ENCODE measurements at places on chromosomes 6 and 20.
A peak's percentile ranks its signal among the peaks of the same experiment; 100 is the strongest.

DNA sequence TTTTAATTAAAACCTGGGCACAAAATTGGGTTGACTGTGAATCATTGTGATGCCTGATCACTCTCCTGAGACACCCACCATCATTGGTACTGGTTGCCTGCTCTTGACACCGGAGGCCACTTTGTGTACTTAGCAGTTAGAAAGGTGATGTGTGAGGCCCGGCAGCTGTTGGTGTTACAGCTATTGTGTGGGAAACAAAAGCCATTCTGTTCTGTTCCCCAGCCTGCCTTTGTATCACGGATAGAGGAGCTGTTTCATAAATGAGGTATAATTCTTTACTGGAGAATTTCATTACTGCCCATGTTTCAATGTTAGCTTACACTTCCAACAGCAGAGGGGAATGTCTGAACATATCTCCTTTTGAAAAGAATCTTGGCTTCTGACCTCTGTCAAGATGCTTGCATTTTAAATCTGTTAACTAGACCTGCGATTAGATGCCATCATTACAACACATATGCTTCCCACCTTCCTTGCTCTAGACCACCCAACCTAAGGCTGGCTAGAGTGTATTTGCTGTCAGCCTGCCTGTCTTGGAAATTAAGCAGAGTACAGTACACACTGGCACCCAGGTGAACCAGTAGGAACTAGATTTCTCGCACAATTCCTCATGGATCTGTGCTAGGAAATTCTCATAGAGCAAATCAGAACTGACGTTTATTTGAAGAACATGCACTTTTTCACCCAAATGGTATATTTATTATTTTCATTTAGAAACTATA is 142.4 kb upstream of the INSM1 start:
- DNase-seq: no peak

GRCh38 chr20:63134201-63134612 is 81.7 kb downstream of the YTHDF1 start:
- no peak for DNase-seq

DNA sequence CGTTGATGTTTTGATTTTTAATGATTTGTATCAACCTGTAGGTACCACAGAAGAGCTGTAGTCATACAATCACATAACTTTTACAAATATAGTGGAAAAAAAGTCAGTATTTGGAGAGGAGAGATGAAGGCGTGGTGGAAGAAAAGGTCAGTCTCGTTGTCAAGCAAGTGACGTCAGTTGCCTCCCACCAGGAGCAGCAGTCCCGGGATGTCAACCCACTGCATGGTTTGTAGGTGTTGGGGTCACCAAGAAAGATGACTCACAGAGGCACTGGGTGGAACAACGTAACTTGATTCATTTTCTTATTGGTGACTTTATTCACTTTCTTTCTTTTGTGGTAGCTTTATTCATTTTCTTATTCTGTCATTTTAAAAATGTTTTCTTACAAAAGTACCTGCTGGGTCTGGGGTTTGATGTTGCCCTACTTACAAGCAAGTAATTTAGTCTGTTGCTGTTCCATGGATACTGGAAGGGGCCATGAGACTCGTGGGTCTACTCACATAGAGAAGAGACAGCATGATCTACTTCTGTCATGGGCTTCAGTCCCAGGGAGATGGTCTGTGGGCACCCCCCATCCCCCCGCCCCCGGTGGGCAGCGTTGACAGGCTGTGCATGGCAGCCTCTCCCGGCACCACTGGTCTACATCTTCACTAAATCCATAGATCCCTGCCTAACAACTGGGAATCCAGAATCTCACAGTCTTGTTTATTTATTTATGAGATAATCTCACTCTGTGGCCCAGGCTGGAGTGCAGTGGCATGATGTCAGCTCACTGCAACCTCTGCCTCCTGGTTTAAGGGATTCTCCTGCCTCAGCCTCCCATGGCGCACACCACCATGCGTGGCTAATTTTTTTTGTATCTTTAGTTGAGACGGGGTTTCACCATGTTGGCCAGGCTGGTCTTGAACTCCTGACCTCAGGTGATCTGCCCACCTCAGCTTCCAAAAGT is 36.4 kb upstream of the SYNJ2 start:
- peak; percentile 40 for DNase-seq

- DNase-seq: no peak
Measured at GRCh38 chr6:104312851-104313250, 546.9 kb downstream of the HACE1 start.

DNA sequence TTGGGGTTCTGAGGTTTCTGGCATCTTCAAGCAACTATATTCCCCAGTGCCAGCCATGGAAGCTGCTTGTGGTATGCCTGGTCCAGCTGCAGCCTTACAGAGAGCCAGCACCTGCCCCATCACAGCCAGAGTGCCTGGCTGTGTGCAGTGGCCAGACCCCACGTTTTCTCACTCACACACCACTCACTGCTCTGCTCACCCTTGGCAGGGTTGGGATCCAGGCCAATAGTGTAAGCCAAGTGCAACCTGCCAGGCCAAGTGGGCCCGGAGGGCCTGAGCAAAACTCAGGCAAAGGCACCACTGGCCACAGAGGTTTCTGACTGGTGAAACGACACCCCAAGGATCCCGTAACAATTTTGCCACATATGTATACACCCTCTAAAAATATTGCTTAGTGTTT is 67.9 kb upstream of the EYA4 start:
- no peak for DNase-seq

DNA sequence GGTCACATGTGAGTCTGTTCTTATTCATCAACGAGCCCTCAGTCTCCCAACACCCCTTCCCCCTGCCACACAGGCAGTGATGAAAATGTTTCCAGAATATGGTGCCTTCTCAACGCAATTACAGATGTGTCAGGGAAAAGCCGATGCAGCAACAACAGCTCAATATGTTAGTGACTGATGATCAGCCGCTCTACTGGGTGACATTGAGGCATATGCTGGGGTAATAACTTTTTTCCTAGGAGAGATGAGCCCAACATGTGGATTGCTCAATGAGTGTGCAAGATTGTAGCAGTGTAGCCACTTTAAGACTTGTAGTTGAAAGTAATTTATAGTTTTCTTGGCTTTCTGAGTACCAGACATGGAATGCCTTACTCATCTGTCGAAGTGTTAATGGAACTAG is 49.4 kb downstream of the DTD1 start:
- DNase-seq: no peak

- DNase-seq: no peak
Measured at GRCh38 chr20:10297223-10297622, 78.6 kb downstream of the SNAP25 start.

- DNase-seq: no peak
Measured at GRCh38 chr6:123804787-123805540, 1.3 kb downstream of the NKAIN2 start.

- DNase-seq: no peak
Measured at GRCh38 chr6:27669624-27670301, 196.9 kb upstream of the ZNF184 start.

DNA sequence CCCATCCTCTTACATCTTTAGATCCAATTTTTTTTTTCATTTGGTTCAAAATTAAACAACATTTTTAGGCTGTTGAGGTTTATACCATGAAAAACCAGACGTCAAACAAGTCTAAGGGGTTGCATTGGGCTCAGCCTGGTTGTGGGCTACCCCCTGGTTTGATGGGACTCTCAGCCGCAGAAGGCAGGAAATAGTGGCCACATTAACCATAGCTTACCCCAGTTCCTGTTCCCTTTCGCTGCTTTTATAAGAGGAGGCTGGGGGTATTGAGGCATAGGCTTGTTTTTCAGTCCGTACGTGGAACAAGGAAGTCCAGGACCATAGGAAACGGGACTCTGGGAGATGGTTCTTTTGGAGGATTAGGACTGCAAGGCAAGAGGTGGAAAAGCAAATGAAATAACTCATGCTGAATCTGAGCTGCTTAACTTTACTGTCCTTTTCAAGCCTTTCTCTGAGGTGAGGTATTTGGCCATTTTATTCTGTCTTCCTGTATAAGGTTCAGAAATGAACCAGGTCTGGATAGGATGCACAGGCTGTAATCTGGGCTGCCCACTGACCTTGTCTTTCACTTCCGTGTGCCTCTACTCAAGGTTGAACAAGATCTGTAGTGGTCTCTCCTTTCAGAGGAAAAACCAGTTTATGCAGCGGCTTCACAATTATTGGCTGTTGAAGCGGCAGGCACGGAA is 7.7 kb downstream of the BRPF3 start:
- DNase-seq: peak; percentile 11

DNA sequence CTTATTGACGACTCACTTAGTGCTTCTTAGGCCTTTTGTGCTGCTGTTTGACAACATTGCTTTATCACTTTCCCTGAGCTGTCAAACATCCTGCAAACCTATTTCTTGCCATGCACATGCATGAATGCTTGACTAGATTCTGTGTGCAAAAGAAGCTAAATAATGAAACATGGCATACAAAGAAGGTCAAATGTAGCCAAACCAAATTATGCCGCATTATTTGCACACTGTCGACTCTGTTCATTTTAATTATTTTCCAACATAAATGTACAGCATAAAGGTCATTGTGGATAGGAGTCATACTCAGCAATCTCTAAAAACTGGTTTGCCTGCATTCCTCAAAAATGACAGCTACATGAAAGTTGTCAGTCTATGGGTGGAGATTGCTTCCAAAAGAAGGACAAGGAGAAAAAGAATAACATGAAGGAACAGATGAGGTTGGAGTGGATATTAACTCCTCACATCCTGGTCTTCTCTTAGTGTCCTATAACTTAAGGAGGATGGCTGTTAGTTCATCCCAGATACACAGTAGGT is 123.1 kb upstream of the STXBP5 start:
- DNase-seq: no peak

DNA sequence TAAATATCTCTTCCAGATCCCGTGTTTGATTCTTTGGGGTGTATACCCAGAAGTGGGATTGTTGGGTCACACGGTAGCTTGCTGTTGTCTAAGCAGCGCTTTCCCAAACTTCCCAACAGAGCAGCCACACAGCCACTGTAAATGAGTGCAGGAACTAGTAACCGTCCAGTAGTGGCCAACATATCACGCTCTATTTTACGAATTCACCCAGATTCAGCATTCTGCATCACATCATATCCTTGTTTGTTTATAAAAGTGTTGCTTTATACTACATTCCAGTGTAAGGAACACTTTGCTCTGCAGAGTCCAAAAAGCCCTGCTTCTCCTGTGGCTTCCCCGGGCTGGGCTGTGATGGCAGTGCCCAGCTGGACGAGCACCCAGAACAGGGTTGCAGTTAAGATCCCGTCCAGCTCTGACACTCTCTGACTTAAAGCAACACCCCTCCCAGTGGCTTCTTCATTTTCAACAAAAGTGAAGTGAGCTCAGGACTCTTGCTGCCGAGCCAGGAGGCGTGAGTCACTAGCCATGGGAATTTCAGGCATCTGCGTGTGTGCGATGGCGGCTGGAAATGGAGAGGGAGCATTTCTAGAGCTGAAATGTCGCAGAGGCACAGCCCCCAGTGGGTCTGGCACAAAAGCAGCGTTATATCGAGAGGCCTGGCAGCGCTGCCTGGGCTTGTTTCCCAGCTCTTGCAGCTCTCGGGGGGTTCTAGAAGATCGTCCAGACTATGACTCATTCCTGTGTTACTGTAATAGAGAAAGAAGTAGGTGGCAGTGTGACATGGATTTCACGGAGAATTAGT is 216.3 kb upstream of the ECI2 start:
- DNase-seq: no peak

- no peak for DNase-seq
Measured at GRCh38 chr6:155544677-155545076, 89.0 kb upstream of the NOX3 start.

GRCh38 chr6:3307436-3307835 is 48.7 kb downstream of the PSMG4 start:
- no peak for DNase-seq

DNA sequence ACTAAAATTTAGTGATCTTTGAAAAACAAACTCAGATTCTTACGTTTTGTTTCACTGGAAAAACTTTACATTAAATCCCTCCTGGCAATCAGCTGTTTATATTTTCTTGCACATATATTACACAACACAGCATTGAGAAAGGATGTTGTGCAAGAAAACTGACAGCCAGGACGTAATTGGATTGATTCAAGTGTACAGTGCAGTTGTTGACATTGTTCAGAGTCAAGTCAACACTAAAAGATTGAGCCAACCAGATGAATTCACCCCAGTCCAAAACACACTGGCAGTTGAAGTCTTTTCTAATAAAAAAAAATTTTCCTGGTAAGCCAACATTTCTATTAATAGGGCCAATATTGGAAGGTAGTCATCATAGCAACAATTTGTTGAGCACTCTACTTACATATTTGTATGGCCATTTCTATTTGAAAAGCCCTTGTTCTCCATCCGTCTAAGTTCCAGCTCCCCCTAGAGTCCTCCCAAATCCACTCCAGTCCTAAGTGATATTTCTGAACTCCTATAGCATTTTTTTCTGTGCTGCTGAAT is 20.9 kb upstream of the VNN1 start:
- DNase-seq: no peak

DNA sequence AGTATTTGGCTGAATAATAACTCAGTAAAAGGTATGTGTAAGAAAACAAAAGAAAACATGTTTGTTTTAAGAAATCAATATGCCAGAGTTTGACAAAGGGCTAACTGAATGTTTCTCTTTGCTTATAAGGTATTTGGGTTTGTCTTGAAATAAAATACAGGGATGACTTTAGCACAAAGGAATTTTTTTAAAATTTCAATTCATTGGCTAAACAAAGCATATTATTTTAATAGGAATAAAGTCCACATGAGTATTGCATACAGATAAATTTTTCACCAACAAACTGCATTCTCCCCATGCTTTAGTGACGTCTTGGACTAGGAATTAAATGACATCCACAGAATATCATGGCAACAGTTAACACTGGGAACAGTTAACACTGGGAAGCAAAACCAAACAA is 480.0 kb upstream of the JAG1 start:
- DNase-seq: no peak

DNA sequence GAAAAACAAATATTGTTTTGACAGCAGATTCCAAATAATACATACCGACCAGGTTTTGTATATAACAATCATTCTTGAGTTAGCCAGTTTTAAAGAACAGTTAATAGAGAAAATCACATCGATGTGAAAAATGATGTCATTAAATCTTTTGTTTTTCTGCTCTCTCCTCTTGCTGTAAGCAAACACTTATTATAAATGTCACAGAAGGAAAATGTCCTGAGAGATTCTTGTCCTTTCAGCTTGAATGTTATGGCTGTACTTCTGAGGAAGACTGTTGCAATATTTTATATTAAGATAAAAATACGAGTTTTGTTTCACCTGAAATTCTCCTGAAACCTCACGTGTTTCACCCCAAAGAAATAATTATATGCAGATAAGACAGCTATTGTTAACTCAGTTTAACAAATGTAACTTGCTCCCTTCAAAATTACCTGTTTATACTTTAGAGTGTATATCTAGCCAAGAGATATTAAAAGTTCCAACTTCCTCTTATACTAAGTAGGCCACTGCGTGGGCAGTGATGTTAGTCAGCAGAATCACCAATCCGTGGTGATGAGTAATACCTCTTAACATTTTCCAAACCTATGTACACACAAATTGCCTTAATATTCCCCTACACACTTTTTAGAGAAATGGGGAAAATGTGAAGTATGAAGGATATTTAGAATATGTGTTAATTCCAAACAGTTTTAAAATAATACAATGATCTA is 1111.4 kb upstream of the CITED2 start:
- DNase-seq: peak; percentile 5

Measured in stimulated activated naive CD4-positive, alpha-beta T cell treated with Interleukin-2 at 50 U/mL for 16 hours (primary cell).